ENCODE measurements at places on chromosomes 5 and 9.
A peak's percentile ranks its signal among the peaks of the same experiment; 100 is the strongest.

DNA sequence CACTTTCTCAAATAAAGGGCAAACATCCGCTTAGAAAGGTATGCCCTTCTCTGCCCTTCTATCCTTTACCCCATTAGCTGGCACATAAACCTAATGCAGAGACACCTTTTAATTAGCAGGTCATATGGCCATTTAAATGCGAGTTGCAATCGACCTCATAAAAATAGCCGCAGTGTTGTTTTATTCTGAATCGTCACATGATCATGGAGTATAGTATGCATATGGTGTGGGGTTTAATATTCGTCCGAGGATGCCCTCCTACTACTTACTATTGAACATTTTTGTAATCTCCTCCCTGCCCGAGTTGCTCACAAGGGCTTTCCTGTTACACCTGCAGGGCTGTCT is 72.0 kb downstream of the PIK3R1 start:
- DNase-seq: no peak

DNA sequence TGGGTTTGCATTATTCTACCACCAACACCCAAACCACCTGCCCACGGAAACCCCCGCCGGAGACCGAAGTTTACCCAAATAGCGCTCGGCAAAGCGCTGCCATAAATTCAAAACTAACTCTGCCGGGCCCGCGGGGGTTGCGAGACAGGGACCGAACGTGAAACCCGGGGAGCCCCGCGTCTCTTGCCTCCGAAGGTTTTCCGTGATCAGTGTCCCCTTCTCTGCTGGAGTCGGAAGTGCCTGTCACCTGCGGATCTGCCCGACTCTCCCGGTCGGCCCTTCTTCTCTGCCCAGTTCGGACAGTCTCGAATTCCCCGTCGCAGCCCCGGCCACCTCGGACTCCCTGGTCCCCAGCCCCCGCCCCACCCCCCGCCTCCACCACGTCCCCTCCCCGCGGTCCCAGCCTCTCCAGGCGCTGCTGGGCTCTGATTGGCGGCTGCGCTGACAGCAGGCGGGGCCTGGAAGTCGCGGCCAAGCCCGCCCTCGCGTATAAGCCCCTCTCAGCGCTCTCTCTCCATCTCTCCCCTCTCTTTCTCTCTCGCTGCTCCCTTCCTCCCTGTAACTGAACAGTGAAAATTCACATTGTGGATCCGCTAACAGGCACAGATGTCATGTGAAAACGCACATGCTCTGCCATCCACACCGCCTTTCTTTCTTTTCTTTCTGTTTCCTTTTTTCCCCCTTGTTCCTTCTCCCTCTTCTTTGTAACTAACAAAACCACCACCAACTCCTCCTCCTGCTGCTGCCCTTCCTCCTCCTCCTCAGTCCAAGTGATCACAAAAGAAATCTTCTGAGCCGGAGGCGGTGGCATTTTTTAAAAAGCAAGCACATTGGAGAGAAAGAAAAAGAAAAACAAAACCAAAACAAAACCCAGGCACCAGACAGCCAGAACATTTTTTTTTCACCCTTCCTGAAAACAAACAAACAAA is at the start of gene RORB:
TSS of gene RORB (plus strand) at position 517 of the 929 bp plus-strand sequence. CDS start 642 bp downstream, outside the sequence.
- DNase-seq: no peak

GRCh38 chr5:78269088-78269703 is 25.3 kb downstream of the AP3B1 start:
- no peak for DNase-seq

- DNase-seq: no peak
These were observed 593.1 kb downstream of the IRX1 start for GRCh38 chr5:4188704-4189103.

DNA sequence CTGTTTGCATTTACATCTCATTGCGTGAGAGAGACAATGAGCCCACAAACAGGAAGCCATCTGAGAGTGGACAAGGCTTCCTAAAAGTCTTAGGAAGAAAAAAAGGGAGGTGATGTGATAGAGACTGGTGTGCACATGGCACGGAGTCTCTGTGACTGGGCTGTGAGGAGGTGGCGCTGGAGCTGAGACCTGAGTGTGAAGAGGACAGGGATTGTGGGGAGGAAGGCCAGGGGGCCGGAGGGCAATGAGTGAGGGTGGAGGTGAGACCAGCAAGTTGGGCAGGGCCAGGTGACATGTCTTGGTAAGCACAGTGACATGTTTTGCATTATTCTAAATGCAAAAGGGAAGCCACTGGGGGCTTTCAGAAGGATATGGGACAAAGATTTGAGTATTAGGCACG is 45.0 kb downstream of the TSPAN17 start:
- DNase-seq: no peak

GRCh38 chr9:92724528-92725265 is 39.9 kb downstream of the BICD2 start:
- DNase-seq: no peak

GRCh38 chr5:35789732-35790456 is 66.8 kb upstream of the IL7R start:
- peak; percentile 47 for DNase-seq

GRCh38 chr5:66339896-66340295 is 195.8 kb downstream of the SREK1 start:
- DNase-seq: no peak

GRCh38 chr9:125477089-125477544 is 215.5 kb downstream of the GAPVD1 start:
- DNase-seq: no peak

DNA sequence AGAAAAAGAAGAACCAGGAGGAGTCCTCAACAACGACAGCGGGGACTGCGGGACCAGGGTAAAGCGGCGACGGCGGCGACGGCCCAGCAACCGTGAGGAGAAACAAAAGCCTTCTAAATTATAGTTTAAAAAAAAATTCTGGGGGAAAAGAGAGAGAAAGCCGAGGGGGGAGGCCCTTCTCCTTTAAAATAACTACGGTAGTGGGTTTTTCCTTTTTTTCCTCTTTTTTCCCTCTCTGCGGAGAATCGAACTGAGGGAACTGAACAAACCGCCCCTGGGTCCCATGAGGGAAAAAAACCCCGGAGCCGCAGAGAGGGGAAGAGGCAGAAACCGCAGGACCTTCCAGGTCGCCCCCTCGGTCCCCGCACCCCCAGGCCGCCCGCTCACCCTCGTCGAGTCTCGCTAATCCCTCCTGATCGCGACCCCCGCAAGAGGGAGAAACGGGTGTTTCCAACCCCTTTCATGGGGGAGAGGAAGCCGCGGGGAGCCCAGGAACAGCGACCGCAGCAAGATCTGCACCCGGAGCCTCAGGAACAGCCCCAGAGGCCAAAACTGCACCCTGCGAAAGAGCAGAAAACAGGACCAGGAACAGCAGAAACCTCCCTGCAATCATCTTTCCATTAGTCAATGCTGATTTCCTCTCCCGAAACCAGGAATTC is 453 bp downstream of the CPEB4 start:
- DNase-seq: no peak

DNA sequence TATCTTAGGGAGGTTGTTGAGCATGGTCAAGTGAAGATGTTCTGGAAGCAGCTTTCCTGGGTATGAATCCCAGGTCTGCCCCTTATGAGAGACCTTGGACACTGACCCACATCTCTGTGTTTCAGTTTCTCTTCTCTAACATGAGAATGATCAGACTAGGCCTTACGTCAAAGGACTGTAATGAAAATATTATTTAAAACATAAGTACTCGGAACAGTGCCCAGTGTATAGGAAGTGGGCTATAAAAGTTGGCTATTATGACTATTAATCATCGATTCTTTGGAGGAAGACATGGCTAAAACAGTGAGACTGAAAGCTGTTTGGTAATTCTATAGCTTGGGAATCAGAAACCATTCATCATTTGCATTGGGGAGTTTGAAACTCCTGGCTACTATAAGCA is 65.3 kb upstream of the MYO10 start:
- DNase-seq: no peak

DNA sequence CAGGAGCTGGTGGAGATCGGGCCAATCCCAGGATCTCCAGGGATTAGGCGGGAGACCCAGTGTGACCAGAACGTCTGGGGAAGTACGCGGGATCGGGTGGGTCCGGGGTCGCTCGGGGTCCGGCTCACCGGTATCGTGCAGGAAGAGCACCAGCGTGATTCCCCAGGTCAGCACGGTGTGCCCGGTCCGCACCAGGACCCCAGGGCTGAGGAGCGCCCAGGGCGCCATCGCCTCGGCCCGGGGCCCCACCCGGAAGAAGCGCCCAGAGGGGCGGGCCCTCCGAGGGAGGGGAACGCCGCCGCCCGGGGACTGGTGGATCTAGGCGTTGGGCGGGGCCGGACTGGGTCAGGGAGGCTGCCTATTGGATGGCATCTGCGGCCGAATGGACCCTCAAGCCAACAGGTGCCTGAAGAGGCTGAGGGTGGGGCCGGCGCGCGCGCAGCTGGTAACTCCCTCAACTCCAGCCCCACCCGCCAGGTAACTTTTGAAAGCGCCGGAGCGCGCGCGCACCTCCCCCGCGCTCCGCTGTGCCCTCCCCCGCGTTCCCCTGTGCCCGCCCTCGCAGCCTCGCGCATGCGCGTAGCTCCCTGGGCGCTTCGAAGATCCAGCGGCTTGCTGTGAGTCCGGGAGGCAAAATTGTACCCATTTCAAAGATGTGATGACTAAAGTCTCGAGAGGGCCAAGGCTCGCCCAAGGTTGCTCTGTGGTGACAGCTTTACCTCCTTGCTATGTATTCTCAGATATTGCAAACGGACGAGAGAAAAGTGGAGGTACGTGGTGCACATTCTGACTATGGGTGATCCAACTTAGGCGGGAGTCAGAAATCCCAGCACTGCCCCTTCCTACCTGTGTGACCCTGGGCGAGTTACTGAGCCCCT is at the start of gene ZDHHC12:
TSS of gene ZDHHC12 (minus strand) at position 262 of the 878 bp plus-strand sequence. CDS start at position 228, 34 bp downstream.
- peak; percentile 51 for DNase-seq

GRCh38 chr9:116705531-116705930 is 18.4 kb downstream of the TRIM32 start:
- DNase-seq: no peak

GRCh38 chr5:178439493-178440180 is 150.6 kb downstream of the COL23A1 start:
- DNase-seq: no peak

DNA sequence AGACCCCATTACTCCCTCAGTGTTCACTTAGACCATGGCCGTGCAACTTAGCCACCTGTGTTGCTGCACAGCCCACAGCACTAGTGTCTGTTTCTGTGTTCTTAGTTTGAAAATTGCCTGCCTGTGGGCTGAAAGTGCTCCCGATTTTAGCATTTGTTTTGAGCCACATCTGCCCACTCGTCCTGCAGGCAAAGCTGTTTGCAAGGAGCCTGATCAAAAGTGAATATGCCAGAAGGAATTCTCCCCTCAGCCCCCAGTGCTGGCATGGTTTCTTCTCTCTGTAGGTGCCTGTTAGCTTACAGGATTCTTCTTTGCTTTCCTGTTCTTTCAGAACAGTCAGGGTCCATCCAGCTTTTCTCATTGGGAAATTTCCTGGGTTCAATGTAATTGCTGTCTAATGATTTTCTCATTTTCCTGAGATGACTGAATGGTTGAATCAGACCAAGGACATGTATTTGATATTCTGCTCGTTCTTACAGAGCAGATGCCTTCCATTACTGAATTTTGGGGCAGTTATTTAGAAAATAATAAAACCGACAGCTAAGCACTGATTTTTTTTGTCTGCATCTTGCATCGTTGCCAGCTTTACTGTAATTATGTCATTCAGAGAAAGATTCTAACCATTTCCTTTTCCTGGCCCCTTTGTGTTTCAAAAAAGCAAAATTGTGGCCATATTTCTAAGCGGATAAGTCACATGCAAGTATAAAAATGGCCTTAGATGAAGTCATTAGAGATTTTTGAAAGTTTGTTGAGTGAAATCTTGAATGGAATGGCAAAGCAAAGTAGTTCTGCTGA is 111.1 kb upstream of the CKMT2 start:
- DNase-seq: no peak

- DNase-seq: no peak
These were observed 124.0 kb downstream of the RGS3 start for GRCh38 chr9:113587471-113588031.

DNA sequence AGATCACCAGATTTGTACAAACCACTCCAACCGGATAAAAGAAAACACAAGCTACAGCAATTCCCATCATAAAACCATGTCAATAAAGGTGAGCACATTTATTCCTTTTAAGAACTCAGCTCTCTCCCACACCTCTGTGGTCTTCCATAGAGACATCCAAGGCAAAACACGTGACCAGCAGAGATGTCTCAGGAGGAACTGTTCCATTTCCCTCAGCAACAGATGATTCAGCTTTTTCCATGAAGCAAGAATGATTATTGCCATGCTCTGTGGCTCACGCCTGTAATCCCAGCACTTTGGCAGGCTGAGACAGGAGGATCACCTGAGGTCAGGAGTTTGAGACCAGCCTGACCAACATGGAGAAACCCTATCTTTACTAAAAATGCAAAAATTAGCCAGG is 15.8 kb downstream of the GZMK start:
- no peak for DNase-seq

DNA sequence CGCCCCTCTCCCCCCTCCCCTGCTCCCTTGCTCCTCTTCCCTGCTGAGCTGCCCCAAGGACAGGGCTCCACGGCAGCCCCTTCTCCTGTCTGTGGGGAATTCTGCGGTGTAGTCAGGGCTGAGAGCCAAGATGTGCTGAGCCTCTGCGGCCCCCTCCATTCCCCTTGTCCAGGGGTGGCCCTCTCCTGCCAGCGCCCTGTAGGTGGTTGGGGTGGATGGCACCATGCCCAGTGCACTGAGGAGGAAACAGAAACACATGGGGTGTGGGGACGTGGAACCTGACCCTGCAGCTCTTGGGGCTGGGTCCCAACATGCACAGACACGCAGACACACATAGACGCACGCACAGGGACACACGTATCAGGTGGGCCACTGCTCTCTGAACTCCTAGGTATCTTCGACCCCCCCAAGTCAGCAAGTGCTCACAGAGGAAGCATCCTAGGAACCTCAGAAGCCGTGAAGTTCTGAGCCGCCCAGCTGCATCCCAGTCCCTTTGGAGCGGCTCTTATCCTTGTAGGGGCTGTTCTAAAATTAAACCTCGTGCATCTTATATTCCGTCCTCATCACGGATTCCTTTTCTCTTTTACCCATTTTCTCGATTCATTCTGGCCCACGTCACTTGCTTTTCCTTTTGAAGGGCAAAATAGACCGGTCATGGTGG is 64.8 kb downstream of the HMCN2 start:
- DNase-seq: no peak

GRCh38 chr5:89034588-89034987 is 151.6 kb upstream of the MEF2C start:
- no peak for DNase-seq

DNA sequence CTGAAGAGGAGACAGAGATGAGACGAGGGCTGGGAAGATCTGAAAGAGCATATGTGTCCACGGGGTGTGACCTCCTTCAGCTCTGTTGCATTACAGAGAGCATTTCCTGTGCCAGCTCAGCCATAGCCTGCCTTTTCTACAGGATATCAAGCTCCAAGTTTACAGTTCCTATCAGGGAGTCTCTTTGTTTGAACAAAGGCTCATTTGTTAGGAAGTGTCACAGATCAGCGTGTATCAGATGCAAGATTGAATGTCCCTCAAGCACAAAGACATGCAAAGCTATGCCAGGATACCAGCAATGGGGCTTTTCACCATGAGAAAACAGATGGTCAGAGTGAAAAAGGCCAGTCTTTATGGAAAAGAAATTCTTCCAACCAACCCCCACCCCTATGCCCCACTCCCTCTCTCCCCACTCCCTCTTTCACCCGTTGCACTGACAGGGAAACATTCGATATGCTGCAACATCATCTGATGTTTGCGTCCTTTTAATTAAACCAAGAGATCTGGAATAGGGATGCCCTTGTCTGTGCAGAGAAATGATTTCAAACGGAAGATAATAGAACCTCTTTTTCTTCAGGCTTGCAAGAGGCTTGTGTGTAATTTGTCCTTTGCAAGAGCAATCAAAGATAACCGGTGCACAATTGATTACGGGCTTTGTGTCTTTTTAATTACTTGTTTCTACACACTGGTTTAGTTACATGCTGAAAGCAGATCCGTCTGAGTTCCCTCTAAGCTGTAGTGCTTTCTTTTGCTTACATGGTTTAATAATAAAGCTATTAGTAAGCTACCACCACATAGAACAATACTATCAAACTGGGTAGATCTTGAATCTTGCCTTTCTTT is 263.1 kb upstream of the RGMB start:
- DNase-seq: no peak
